ENCODE measurements at places on chromosomes 13 and 19.
A peak's percentile ranks its signal among the peaks of the same experiment; 100 is the strongest.

- DNase-seq, result no peak
Observed at GRCh38 chr13:29785978-29786377, 64.4 kb downstream of the UBL3 start.

DNA sequence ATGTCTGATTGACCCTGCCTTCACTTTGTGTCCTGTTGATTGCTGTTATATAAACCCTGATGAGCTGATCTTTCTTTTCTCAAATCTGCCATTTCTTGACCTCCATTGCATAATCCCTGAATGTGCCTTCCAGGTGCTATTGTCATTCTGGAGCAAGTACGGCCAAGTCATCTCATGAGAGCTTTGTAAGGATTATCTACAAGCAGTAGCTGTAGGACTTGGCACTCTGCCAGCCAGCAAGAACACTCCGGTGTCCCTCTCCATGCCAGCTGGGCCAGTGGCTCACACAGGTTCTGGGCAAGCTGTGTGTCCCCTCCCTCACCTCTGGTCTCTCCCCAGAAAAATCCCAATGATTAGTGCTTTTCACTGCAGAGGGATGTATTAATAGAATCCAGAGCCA, 348.1 kb downstream of the FOXO1 start:
- DNase-seq, result no peak

- DNase-seq, result no peak
Observed at GRCh38 chr19:9146882-9147281, 6.7 kb downstream of the ZNF317 start.

GRCh38 chr13:29707876-29708543, 112.5 kb upstream of the SLC7A1 start:
- peak; percentile 62 for DNase-seq

GRCh38 chr19:46978171-46978869, 41.3 kb upstream of the NPAS1 start:
- no peak for DNase-seq

GRCh38 chr19:13058951-13059660, 43.6 kb downstream of the LYL1 start:
- no peak for DNase-seq
